ENCODE measurements at places on chromosomes 5 and 9. TPM values are rescaled to one million over a fixed set of nuclear protein-coding genes. Genes with fewer than 3 reads are reported as not detected.
A peak's percentile ranks its signal among the peaks of the same experiment; 100 is the strongest.

DNA sequence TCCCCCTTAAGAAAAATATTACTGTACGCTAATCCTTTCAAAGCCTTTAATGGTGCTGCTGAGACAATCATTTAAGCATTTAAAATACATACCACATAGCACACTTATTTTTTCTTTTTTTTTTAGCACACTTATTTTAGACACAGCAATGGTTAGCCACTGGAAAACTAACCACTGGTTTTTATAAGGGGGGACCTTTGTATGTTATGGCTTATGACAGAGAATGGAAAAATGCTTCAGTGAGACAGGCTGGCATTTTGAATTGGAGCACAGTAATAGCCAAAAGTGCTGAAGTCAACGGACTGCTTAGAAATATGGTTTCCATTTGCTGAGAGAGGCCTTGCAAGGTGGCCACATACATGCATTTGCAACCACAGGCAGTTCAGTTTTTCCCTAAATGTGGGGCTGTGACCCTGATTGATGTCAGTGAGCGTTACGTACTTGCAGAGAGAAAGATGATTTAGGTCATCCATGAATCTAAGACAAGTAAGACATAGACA is 28.5 kb downstream of the AOPEP start:
- DNase-seq: no peak
- H3K36me3 ChIP-seq: no peaks in the 10 kb centered on the region
- H3K4me3 ChIP-seq: no peak overlapping the region
- H3K4me1 ChIP-seq: no peaks in the 10 kb centered on the region
- no peaks in the 10 kb centered on the region for H3K27me3 ChIP-seq
- no peak overlapping the region for H3K27ac ChIP-seq

- H3K27ac ChIP-seq: peak overlapping the region; percentile 2
- H3K4me1 ChIP-seq: peaks cover 8% of the 10 kb centered on the region
- H3K4me3 ChIP-seq: no peak overlapping the region
Observed at GRCh38 chr9:105299190-105299854, 54.9 kb downstream of the SLC44A1 start.

DNA sequence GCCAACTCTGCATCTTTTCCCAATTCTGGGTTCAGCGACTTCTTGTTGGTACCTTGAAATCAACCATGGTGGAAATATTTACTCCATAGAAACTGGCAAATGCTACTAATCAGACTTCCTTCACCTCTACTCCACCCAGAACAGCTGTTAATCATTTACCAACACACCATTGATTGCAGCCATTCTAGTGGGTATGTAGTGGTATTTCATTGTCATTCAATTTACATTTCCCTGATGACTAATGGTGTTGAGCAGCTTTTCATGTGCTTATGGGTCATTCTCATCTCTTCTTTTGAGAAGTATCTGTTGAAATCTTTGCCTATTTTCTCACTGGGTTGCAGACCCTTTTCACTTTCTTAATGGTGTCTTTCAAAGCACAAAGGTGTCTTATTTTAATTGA is 122.4 kb upstream of the MSX2 start:
- no peak overlapping the region for H3K4me3 ChIP-seq
- no peak overlapping the region for H3K27ac ChIP-seq
- H3K27me3 ChIP-seq: no peaks in the 10 kb centered on the region

GRCh38 chr5:93022796-93023447 is 558.1 kb downstream of the NR2F1-AS1 start:
- no peaks in the 10 kb centered on the region for H3K36me3 ChIP-seq
- H3K27me3 ChIP-seq: no peaks in the 10 kb centered on the region
- H3K4me3 ChIP-seq: no peak overlapping the region
- no peaks in the 10 kb centered on the region for H3K4me1 ChIP-seq
- DNase-seq: no peak

The SLC4A9 gene
- polyA plus RNA-seq: 0.89 TPM

The PCDHGB1 gene
- 1.1 TPM for polyA plus RNA-seq

- no peak overlapping the region for H3K4me3 ChIP-seq
- H3K27ac ChIP-seq: no peak overlapping the region
- no peak for DNase-seq
- H3K4me1 ChIP-seq: peaks cover 18% of the 10 kb centered on the region
- no peaks in the 10 kb centered on the region for H3K27me3 ChIP-seq
- peaks cover 30% of the 10 kb centered on the region for H3K36me3 ChIP-seq
Observed at GRCh38 chr9:33041432-33042188, 16.5 kb downstream of the DNAJA1 start.

The LIX1 gene
- 0.12 TPM for polyA plus RNA-seq

DNA sequence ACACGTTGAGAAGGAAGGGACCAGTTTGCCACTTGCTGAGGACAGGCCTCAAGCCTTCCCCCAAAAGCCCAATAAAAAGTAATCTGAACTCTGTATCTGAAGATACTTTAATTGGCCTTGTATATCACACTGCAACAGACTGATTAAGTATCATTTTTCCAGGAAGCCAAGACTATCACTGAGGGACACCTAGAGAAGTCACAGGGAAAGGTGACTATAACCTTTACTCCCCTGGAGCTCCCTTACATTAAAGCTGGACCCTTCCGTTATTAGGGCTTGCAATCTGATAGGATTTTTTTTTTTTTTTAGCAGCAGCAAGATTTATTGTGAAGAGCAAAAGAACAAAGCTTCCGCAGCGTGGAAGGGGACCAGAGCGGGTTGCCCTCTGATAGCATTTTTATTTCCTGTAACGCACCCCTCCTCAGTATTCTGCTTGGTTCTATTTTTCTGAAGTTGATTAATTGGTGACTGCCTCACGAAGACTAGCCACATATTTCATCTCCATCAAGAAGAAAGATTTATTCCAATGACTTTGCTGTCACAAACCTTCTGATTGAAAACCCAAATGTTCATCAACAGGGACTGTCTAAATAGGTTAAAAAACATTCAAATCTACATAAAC is 2.7 kb downstream of the CDC14B start:
- no peaks in the 10 kb centered on the region for H3K36me3 ChIP-seq
- DNase-seq: no peak
- no peak overlapping the region for H3K27ac ChIP-seq
- peaks cover 7% of the 10 kb centered on the region for H3K4me1 ChIP-seq

The SLC27A6 gene
- 0.04 TPM for polyA plus RNA-seq

The SVEP1 gene
- 0.96 TPM for polyA plus RNA-seq

The DDX41 gene
- 68.3 TPM for polyA plus RNA-seq

- no peak for DNase-seq
- no peak overlapping the region for H3K4me3 ChIP-seq
- no peaks in the 10 kb centered on the region for H3K4me1 ChIP-seq
Observed at GRCh38 chr5:62717301-62717933, 138.8 kb downstream of the LRRC70 start.

GRCh38 chr5:134554319-134555222 is 29.1 kb downstream of the JADE2 start:
- H3K36me3 ChIP-seq: no peaks in the 10 kb centered on the region
- DNase-seq: no peak
- H3K27me3 ChIP-seq: no peaks in the 10 kb centered on the region
- no peak overlapping the region for H3K4me3 ChIP-seq
- H3K27ac ChIP-seq: peak overlapping the region; percentile 42

The SPATA31E1 gene
- polyA plus RNA-seq: 0.02 TPM

DNA sequence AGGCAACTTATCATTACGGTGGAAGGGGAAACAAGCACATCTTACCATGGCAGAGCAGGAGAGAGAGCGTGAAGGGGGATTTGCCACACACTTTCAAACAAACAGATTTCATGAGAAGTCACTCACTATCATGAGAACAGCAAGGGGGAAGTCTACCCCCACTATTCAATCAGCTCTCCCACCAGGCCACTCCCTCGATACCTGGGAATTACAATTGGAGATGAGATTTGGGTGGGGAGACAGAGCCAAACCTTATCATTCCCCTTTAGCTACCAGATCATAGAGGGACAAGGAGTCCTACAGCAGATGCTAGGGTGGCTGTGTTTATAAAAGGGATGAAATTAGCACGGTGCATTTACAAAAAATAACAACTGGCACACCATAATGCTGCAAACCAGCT is 2149.4 kb upstream of the ACO1 start:
- no peaks in the 10 kb centered on the region for H3K4me1 ChIP-seq
- no peak for DNase-seq
- no peak overlapping the region for H3K27ac ChIP-seq

DNA sequence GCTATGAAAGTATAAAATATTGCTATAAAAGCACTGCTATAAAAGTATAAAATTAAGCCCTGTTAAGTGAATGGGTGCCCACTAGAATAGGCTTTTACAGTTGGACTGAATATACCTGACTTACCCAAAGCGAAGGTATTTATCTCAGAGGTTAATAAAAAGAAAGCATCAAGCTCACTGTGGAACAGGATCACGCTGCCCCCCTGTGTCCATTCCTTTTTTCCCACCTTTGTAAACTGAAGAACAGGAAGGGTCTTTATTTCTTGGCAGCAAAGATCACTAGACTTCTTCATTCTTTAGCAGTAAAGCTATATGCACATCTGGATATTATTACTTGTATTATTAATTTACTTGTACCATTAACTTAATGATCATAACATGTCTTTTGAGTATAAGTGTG is 22.1 kb upstream of the PLPP6 start:
- no peaks in the 10 kb centered on the region for H3K27me3 ChIP-seq
- no peak overlapping the region for H3K4me3 ChIP-seq
- H3K27ac ChIP-seq: no peak overlapping the region
- H3K4me1 ChIP-seq: no peaks in the 10 kb centered on the region
- H3K36me3 ChIP-seq: no peaks in the 10 kb centered on the region

The DMRT3 gene
- polyA plus RNA-seq: not detected

- H3K4me3 ChIP-seq: no peak overlapping the region
- H3K4me1 ChIP-seq: no peaks in the 10 kb centered on the region
- DNase-seq: no peak
- no peaks in the 10 kb centered on the region for H3K36me3 ChIP-seq
- H3K27ac ChIP-seq: no peak overlapping the region
Observed at GRCh38 chr9:91029650-91030361, 228.2 kb downstream of the SYK start.

DNA sequence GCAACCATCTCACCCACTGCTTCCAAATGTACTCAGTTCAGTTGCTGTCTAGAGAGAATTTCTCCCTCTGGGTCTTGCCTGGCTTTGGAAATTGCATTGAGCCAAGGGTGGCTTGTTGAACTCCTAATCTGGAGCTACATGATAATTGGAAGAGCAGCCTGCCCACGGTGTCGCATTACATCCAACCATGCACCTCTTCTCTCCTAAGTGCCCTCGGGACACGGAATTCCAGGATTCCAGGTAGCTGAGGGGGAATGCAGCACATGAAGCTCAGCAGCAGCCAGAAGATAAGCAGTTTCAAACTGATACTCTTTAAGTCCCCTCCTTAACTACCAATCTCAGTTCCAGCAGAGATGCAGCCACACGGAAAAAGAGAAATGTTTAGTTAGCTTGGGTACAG is 509.4 kb upstream of the KLF4 start:
- H3K4me1 ChIP-seq: no peaks in the 10 kb centered on the region
- no peak overlapping the region for H3K4me3 ChIP-seq
- no peaks in the 10 kb centered on the region for H3K36me3 ChIP-seq
- H3K27ac ChIP-seq: no peak overlapping the region
- DNase-seq: no peak

The TESK1 gene
- 38.7 TPM for polyA plus RNA-seq

DNA sequence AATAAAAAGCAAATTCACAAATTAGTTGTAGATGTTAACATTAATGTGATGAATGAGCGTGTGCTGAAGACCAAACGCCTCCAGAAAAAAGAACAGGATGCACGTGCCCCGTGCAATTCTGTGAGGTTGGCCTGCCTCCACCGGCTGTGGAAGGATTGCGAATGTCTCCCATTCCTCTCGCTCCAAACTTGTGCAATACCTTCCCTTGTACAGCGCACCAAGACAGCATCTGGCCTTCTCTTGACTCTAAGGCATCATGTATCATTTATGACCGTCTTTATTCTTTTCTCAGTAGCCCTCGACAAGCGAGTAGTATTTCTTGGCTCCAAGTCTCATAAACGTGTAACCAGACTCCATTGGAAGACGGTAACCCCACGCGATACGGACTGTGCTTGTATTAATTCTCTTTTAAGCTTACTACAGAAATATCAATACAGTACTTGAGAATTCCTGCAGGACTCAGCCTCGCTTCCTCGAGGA is 1.5 kb upstream of the TESK1 start:
- peaks cover 18% of the 10 kb centered on the region for H3K4me1 ChIP-seq
- peak overlapping the region; percentile 3 for H3K4me3 ChIP-seq
- no peaks in the 10 kb centered on the region for H3K27me3 ChIP-seq
- no peak for DNase-seq

DNA sequence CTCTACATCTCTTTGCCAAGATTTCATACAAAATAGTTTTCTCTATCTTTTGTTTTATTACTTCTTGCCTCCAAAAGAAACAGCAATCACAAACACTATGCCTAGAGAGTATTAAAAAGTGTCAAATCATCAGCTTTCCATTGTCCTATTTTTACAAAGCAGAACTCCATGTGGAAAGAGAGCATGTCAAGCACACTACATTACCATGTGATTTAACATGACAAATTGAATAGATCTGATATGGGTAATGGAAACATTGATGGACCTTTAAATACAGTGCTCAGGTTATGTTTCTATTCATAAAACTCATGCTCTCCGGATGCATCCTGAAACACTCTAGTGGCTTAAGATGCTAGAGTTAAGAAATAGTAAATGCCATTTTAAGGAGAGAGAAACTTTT is 791.4 kb upstream of the CTNND2 start:
- DNase-seq: no peak
- no peak overlapping the region for H3K4me3 ChIP-seq
- no peak overlapping the region for H3K27ac ChIP-seq
- H3K27me3 ChIP-seq: no peaks in the 10 kb centered on the region
- H3K36me3 ChIP-seq: no peaks in the 10 kb centered on the region

DNA sequence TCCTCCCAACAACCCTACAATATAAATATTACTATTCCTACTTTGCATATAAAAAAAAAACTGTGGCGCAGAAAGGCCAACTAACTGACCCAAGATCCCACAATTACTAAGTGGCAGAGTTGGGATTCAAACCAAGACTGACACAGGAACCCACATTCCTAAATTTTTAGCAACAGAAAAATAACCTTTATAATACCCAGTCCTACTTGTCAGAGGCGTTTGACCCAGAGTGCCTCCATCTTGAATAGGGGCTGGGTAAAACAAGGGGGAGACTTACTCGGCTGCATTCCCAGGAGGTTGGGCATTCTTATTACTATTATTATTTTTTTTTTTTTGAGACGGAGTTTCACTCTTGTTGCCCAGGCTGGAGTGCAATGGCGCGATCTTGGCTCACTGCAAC is 2.0 kb upstream of the SLC30A5 start:
- no peak overlapping the region for H3K4me3 ChIP-seq
- no peaks in the 10 kb centered on the region for H3K36me3 ChIP-seq
- no peak overlapping the region for H3K27ac ChIP-seq

GRCh38 chr9:97059626-97060025 is 20.7 kb upstream of the CTSV start:
- no peak overlapping the region for H3K27ac ChIP-seq
- DNase-seq: no peak
- H3K4me3 ChIP-seq: no peak overlapping the region
- no peaks in the 10 kb centered on the region for H3K27me3 ChIP-seq
- H3K4me1 ChIP-seq: no peaks in the 10 kb centered on the region
- no peaks in the 10 kb centered on the region for H3K36me3 ChIP-seq

The EQTN gene
- 0.30 TPM for polyA plus RNA-seq

All from pancreas (tissue), 10 donors.